Stimulated activated CD8-positive, alpha-beta memory T cell treated with anti-CD3 and anti-CD28 coated beads, Interleukin-4, amount 100 ng/mL, for 4 hours (primary cell): ENCODE measurements at places on chromosomes 5 and 9.

- DNase-seq: no peak
Observed at GRCh38 chr5:994821-995220, 13.8 kb upstream of the NKD2 start.

GRCh38 chr9:122816163-122816867, 12.1 kb downstream of the PDCL start:
- DNase-seq: no peak

DNA sequence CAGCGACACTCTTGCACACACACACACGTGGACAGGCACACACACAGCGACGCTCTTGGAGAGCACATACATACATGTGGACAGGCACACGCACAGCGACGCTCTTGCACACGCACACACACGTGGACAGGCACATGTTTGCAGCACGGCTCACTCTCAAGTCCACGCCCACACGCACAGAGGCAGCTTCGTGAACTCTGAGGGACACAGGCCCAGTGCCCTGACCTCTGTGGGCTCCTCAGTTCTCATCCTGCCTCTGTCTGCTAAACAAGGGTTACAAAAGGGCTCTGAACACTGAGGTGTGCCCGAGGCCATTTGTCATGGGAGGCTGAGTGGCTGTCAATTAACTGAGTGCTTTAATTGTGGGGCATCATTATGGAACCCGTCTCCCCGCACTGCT, 558.8 kb upstream of the ADAMTS16 start:
- no peak for DNase-seq

GRCh38 chr9:2605246-2605645, 16.3 kb upstream of the VLDLR start:
- DNase-seq: no peak

DNA sequence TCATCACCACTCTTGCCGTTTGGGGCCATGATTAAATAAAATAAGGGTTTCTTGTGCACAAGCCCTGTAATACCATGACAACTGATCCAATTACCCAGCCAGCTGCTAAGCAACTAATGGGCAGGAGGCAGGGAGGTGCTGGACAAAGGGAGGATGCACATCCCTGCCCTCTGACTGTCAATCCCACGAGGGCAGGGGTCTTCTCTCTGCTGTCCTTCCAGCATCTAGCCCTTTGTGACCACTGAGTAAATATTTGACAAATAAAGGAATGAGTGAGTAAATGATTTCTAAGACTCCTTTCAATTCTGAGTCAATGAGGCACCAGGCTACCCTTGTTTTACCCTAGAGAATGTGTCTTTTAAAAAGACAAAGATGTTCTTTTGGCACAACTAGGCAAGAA, 247.1 kb downstream of the SYK start:
- DNase-seq: no peak
